Stimulated activated CD8-positive, alpha-beta memory T cell treated with anti-CD3 and anti-CD28 coated beads, Interleukin-15, amount 100 ng/mL, for 1 hour (primary cell): ENCODE measurements at places on chromosomes 2 and 18.
A peak's percentile ranks its signal among the peaks of the same experiment; 100 is the strongest.

DNA sequence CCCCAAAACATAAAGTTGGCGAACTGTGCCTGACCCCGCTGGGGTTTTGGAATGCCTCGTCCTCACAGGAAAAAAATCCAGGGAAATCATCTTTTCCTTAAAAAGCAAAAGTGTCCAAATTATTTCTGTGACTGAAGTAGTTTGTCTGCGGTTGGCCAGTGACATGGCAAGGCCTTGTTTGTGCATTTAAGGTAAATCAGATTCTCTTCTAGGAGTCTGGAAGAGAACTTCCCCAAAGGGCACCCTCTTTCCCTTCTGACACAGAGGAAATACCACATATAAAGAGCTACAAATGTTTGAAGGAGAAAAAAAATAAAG lies 737 bp upstream of the CYB5A start:
- DNase-seq = no peak

DNA sequence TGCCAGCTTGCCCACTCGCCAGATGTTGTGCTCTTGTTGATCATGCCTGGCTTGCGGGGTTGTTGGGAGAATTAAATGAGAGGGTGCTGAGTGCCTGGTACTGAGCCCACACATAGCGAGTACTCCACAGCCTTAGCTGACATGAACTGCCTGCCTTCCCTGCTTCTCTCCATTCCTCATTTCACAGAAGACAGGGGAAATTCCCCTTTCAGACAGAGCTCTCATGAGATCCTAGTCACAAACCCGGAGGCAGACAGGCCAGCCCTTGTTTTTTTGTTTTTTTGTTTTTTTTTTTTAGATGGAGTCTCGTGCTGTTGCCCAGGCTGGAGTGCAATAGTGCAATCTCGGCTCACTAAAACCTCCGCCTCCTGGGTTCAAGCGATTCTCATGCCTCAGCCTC lies 17.1 kb upstream of the DNMT3A start:
- DNase-seq = no peak

DNA sequence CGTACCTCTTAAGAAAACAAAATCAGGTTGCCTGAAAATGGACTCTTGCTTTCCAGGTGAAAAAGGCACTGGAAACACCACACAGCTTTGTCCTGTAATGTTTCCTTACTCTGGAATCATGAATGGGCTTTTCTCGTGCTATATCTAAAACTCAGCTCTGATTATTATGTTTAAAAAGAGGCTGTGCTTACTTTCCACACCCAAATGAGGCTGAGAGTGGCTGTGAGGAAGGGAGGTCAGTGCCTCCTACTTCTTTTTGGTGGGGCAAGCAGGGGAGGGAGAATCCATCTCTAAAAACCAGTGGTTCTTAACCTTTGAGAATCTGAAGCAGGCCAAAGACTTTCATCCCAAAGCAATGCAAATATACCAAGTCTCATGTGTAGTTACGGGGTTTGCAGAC lies 148.6 kb downstream of the FAM210A start:
- DNase-seq = no peak

GRCh38 chr2:33086400-33087015 lies 139.8 kb downstream of the LTBP1 start:
- DNase-seq = no peak

- no peak for DNase-seq
Observed at GRCh38 chr2:191933307-191934105, 86.6 kb upstream of the CAVIN2 start.

DNA sequence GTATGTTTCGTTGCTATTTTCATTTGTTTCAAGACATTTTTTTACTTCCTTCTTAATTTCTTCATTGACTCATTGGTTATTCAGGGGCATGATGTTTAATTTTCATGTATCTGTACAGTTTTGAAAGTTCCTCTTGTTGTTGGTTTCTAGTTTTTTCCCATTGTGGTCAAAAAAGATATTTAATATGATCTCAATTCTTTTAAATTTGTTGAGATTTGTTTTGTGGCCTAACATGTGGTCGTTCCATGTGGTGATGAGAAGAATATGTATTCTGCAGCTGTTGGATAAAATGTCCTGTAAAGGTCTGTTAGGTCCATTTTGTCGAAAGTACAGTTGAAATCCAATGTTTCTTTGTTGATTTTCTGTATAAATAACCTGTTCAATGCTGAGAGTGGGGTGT lies 110.3 kb upstream of the MAP4K4 start:
- DNase-seq = no peak

DNA sequence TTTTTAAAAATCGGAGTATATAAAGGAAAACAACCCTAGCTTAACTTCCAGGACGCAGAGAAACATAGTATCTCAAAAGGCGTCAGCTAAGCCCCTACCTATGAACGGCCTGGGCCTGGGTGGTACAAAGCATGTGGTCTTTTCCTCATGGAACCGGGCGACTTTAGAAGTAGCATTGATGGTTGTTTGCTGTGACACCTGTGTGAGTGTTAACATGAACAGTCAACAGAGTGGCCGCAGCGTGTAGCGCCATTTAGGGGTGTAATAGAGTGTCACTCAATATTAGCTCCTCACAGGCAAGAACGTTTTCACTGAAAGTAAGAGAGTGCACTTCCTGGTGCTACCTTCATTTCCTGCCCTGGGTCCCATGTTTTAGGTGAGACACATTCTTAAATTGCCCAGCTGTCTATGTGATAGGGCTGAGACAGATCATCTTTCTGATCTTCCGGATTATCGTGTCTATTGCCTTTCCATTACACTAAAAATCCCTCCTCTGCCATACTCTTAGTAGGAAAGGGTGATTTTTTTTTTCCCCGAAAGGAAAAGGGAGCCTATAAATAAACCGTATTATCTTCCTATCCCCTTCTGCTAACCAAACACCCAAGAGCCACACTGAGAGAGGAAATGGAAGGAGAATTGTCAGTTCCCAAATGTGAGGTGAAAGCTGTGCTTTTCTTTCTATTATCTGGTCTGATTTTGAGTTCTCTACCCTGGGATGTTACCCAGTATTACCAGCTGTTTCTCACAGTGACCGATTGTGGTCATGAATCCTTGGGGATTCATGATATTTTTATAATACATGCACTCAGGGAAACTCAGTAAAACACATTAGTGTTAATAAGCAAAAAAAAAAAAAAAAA lies 1.3 kb downstream of the GORASP2 start:
- DNase-seq = peak; percentile 16

DNA sequence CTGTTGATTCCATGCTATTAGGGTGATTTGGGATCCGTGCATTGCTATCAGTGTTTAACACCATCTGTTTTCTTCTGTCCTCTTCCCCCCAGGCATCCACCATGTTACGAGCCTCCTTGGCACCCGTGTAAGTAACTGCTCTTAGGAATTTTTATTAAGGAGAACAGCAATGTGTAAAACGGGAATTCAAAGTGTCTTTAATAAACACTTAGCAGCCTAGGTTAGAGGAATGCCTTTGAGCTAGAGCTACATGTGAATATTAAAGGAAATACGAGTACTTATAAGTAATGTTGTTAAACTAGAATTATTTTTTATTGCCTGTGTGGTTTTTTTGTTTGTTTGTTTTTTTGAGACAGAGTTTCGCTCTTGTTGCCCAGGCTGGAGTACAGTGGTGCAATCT lies 58.1 kb downstream of the ARMC9 start:
- no peak for DNase-seq

- DNase-seq = no peak
Observed at GRCh38 chr2:177783091-177783490, 289.5 kb downstream of the PDE11A start.
